ENCODE measurements at places on chromosomes 3 and 15.
A peak's percentile ranks its signal among the peaks of the same experiment; 100 is the strongest.

DNA sequence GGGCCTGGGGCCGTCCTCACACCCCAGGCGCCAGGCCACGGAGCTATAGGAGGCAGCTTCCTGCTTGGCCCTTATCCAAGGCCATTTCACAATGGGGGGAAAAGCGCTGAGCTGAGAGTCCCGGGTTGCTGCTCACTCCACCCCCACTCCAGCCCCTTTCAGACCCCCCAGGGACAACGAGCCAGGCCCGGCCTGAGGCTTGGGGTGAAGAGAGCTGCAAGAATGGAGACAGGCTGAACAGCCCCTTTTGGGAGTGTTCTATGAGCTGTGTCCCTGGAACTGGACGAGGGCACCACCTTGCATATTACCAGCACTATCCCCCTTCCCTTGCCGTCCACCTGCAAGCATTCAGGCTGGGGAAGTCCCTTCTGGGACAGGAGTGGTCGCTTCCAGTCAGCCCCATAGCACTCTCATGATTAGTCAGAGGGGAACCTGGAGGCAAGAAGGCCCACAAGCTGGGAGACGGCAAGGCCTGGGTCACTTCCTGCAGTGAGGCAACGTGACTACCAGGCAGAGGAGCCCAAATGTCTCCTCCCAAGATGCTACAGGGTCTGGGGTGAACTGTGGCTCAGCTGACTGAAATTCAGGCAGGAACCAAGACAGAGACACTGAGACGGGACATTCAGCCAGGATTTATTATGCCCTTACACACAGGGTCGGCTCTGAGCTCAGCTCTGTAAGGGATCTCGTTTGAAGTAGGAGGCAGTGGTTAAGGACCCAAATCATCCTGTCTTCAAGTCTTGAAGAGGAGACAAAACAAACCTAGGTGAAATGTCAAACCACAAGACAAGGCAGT, 8.6 kb upstream of the SRP14 start:
- no peak for DNase-seq

DNA sequence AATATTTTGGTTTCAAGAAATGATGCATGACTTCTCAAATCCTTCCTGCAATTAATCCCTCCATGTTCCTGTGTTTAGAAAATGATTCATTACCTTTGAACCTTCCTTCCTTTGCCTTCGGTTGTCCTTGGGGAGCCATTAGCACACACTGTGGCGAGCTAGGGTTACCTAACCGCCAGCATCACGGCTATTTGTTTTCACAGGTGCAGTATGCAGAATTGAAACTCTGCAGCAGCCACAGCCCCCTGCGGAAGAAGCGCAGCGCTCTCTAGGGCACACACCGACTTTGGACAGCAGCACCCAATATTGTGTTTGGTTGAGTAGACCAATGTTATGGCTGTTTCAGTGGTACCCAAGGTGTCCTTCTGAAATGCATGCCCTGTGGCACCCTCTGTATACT, 247.4 kb downstream of the MCTP2 start:
- DNase-seq = no peak

DNA sequence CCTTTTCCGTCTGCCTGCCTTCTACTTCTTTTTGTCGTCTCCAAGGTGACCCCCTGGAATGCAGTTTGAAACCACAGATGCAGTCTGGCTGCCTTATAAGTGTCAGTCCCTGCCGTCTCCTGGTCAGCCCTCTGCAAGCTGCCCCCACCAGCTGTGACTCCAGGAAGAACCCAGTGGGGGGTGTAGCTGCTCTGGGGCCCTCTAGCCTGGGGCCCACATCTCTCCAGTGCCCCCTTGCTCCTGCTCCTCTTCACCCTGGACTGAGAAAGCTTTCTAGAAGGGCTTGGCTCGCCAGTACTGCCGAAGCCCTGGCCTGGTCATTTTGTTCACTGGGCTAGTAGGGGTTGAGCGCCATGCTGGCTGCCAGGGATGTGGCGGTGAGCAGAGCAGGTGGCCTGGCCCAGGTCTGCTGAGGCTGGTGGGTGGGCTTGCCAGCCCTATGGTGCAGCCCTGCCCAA, 21.3 kb downstream of the SYNM start:
- DNase-seq = no peak

DNA sequence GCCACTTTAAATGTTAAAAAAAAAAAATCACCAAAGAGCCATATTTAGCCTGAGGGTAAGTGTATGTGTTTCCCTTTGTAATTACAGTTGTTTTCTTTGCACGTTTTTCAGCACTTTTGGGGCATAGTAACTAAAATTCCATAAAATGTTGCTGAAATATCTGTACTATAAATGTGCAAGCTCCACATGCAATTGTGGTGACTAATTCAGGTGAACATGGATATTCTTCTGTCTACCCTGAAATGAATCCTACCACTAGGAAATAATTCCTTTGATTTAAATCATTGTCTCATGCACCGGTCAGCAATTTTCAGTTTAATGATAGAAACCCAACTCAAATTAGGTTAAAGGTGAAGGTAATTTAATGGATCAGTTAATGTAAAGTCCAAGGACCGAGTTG, 13.1 kb upstream of the TFG start:
- no peak for DNase-seq

DNA sequence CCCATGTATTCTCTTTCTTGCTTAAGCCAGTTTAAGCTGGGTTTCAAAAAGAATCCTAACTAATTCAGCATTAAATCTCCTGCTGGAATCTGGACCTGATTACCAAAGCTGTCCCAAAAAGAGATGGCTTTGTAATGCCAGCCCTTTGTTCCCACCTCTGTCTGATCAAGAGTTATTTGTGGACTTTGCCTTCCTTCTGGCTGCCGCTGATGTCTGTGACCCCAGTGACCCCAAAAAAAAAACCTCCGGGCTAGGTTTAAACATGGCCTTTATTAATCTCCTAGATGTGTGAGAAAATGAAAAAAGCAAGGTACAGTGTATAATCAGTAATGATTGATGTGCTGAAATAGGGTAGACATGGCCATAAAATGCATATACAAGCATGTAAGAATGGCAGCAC, 20.7 kb downstream of the CRYGS start:
- no peak for DNase-seq

- DNase-seq = no peak
Observed at GRCh38 chr3:56788521-56788920, 13.2 kb downstream of the ARHGEF3 start.

- DNase-seq = no peak
Observed at GRCh38 chr3:57966829-57967228, 41.4 kb upstream of the FLNB start.

- no peak for DNase-seq
Observed at GRCh38 chr3:188826574-188826973, 345.2 kb upstream of the TPRG1 start.

DNA sequence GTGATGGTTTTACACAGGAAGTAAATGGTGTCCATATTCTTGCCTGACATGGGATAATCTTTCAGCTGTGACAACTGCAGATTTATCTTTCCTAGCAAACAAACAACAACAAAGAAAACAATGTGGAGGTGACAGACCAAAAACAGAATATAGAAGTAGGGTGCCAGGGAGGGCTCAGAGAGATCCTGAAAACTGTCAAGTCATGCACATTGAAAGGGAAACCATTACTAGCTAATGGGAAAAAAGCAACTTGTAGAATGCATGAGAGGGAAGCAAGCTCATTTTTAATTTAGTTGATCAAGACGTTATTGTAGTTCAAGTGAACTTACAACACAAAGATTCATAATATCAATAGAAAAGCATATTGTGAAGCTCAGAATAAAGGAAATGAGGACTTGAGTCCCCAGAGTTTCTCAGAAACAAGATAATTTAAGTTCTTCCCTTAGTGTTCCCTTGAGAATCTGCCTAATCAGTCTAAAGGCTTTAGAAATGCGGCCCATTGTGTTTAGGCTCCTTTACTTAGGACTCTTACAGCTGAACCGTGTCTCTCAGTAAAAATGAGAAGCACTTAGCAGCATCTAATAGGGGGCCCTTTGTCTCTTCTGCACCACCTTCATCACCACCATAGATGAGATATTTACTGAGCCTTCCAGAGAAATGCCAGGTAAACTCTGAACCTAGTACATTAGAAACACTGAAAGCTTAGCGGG, 115.6 kb upstream of the CADPS start:
- DNase-seq = no peak

- DNase-seq = no peak
Observed at GRCh38 chr3:146783446-146783845, 178.3 kb upstream of the PLSCR5 start.

- DNase-seq = no peak
Observed at GRCh38 chr3:14007006-14007405, 117.7 kb downstream of the CHCHD4 start.

- DNase-seq = no peak
Observed at GRCh38 chr15:27459836-27460235, 488.9 kb downstream of the GABRG3 start.

DNA sequence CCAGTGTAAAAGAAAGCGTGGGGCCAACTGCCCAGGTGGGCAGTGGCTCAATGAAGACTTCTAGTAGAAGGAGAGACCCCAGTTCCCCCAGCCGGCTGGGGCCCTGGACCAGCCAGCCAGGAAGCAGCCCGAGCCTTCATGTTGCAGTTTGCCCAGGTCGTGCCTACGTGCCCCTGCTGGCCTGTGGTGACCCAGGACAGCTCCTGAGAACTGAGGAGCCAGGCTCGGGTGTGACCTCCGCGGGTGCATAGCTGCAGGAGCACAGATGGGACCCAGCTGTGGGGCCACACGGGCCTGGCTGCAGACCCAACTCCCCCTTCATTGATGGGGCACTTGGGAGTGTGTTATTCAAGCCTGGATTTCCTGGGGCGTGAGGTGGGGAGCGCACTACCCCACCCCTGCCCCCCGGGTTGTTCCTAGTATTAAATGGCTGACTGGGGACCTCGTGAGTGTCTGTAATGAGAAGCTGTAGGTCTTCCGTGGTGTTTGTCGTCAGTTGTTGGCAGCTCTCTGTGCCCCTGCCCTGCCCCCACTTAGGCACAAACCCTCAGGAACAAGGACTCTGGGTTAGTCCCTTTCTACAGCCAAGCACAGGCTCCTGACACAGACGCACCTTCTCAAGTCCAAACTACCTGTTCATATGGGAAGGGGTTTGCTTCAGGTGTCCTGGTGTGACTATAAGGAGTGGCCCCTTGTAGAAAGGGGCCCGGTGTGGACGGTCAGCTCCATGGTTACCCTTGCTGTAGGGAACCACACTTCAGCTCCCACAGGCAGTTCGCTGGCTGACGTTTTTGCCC, 39.1 kb downstream of the IDH2 start:
- no peak for DNase-seq

- no peak for DNase-seq
Observed at GRCh38 chr3:47296562-47297302, 14.0 kb downstream of the KLHL18 start.

DNA sequence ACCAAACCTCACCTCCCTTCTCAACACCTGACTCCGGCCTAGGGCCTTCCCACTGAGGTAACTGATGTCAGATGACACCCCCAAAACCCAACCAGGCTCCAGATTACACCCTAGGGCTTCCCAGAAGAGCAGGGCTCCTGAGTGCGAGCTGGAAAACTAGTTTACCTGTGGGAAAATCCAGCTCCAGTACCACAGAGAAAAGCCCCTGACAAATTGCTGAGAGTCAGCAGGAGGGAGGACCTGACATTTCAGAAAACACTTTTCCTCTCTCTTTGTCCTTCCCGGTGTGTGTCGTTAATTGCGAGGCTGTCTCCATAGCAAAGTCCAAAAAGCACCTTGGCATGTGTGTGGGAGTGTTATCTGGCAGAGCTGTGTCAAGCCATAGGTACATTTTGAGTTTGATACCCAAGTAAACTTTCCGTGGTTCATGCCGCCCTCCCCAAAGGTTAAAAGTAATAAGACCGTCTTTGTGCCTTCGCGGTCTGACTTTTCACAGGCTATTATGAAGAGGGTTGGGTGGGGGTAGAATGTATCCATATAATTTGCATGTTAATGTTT, 79.8 kb upstream of the FNDC3B start:
- DNase-seq = no peak

DNA sequence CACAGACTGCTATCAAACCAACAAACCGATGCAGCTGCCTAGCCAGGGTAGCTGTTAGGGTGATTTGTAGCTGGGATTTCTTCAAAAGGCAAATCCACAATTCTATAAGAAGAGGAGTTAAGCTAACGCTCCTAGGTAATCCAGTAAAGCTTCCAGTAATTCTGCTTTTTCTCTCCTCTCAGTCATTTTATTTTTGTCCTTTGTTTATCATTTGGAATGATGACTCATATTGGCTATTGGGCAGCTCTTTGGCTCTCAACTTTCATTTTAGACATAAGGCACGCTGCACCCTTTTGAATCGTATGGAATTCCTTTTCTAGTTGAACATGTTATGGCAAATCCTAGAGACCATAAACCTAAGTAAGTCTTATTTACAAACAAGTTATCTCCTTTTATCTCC, 53.2 kb upstream of the PPARG start:
- DNase-seq = no peak

DNA sequence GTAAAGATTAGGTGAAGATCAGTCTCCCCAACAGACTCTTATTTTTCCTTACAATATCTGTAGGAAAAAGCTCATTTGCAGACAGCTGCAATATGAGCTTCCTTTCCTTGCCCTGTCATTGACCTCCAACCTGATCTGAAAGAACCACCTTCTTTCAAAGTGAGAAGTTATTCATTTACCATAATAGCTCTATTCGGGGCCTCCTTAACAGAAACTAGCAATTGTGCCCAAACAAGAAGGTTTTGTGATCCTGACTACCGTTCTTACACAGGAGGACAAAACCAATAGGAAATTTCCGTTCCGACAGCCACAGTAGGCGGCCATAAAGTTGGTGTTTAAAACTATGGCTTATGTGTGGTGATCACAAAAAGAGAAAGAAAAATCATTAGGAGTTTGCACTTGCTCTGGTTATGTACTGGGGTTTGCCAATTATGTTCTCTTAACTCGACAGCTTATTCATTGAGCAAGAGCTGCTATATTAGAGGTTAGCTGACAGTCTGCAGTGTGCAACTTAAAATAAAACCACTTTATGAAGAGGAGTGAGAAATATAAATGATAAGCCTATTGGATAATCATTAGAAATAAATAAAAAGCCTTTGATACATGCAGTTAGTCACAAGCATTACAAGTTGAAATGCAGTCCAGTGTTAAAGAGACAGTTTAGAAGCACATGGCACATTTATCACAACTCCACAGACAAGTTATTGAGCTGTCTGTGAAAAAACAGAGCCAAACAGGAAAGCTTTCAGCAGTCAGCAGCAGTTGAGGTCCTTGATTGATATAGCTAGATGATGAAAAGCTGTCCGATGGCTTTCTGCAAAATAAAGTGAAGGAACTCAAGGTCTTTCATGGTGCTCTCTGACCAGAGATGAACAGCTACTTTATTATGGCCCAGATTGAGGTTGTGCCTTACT, 199.8 kb downstream of the WDR72 start:
- DNase-seq = no peak

- peak; percentile 70 for DNase-seq
Observed at GRCh38 chr15:68559345-68560310, 19.2 kb upstream of the CORO2B start.

GRCh38 chr3:30426293-30426993, 180.0 kb upstream of the TGFBR2 start:
- peak; percentile 4 for DNase-seq

DNA sequence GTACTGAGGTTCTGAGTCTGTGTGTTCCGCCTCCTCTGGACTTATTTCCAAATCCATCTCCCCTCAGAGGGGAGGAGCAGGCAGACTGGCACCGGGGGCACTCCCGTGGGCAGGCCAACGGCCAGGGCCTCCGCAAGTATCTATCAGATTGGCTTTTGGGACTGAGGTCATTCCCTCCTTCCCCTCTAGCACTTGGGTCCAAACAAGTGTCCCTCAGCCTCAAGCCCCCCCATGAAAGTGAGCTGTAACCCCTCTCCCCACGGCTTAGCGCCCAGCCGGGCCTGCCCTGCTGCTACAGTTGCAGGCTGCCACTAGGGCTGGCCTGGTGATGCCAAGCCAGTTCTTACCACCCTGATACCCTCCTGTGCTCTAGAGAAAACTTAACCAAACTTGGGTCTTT, 17.4 kb downstream of the ITGA11 start:
- no peak for DNase-seq
